T-helper 9 cell (primary cell): ENCODE measurements at places on chromosomes 4 and X.

GRCh38 chr4:83297548-83298260 is 13.1 kb upstream of the COQ2 start:
- no peak for DNase-seq

GRCh38 chrX:145003443-145003842 is 243.9 kb upstream of the SPANXN1 start:
- no peak for DNase-seq

GRCh38 chrX:153968754-153969124 is 2.9 kb downstream of the HCFC1 start:
- no peak for DNase-seq

- no peak for DNase-seq
Measured at GRCh38 chr4:38129460-38130227, 169.4 kb downstream of the PTTG2 start.

DNA sequence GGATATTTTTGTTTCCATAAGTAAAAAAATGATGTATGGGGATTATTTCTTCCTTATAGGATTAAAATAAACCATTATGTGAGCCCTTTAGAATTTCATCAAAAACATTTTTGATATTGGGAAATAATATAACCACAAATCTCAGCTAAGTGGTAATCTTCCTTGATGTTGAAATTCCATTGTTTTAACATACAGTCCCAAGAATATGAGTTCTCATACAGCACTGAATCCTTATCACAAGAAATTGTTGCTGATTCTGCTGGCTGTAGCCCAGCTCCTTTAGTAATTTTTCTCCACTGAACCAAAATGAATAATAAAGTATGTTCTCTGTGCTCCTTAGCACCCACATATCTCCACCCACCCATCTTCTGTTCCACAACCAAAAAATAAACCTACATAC is 41.9 kb upstream of the FAM47B start:
- no peak for DNase-seq

DNA sequence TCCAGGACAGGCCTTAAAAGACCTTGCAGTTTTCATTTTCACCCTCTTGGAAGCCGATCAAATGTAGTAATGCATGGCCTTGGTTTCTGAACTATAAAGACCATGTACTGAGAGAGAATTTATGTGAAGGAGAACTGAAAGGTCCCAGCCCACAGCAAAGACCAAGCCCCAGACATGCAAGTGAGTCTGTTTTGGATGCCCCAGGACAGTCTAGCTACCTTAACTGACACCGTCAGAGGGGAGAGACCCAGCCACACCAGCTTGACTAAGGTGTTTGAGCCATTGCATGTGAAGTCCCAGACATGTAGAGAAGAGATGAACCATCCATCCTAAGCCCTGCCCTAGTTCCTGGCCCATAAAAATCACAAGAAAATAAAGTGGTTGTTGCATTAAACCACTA is 316.8 kb upstream of the GATB start:
- no peak for DNase-seq
